Fibroblast of skin of right quadriceps (primary cell): ENCODE measurements at places on chromosomes 2 and 18.

GRCh38 chr2:47602996-47603395 lies 179.9 kb upstream of the MSH6 start:
- no peak for DNase-seq

DNA sequence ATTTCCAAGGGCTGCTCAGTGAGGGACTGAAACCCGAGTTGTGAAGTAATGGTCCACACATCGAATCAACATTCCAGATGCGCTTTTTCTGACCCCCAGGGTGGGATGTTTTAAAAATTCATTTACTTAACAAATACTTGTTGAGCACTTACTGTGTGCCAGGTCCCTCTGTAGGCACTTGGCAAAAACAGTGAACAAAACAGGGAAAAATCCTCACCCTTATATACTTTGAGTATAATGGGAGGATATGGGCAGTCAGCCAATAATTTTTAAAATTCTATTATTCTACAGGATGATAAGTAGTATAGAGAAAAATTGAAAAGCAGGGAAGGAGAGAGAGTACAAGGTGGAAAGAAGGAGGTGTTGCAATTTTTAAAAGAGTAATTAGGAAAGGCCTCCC lies 31.3 kb upstream of the AFTPH start:
- no peak for DNase-seq

- no peak for DNase-seq
Measured at GRCh38 chr2:232328032-232328422, 50.5 kb upstream of the ALPP start.

DNA sequence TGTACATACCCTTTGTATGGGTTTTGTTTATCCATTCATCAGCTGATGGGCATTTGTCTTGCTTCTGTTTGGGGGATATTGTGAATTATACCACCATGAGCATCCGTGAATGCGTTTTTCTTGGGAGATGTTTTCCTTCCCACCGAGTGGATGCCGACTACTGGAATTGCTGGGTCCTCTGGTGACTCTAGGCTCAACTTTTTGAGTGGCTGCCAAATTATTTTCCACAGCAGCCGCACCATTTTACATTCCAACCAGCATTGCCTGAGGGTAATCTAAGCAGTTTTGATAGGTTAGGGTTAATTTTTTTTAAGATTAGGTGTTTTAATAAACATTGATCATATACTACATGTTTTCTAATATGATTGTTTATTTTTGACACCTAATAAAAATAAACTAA lies 220.1 kb downstream of the SNTG2 start:
- DNase-seq, result no peak

DNA sequence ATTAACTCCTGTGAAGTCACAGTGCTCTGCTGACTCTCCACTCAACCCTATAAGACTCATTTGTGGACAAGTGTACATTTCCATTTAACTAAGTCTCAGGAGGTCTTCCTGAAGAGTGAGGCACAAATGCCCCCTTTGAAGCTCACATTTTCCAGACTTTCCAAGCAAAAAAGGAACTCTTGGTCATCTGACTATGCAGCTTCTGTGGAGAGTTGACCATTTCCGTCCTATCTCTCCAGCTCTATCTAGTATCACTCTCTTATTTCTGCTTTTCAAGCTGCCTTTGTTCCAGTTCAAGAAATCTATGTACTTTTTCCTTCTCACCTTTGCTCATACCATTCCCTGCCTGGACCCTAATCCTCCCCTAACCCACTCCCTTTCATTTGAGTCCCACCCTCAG lies 77.0 kb downstream of the ANTXR1 start:
- no peak for DNase-seq

DNA sequence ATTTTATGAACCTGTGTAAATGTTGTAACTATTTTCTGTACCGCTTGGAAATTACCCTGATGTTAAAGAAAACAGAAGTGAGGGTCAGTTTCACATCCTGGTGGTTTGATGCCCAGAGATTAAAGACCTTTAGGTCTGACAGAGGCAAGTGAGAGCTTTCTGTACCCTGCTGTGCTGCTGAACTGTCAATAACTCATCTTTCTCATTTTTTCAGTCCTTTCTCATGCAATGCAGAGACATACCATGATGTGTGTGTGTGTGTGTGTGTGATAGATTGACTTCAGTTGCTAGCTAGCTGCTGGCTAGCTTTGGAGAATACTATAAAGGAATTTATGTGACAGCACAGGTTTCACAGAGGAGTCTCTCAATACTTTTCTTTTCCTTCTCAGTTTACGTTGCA lies 2025.6 kb upstream of the LRRTM1 start:
- DNase-seq, result no peak

DNA sequence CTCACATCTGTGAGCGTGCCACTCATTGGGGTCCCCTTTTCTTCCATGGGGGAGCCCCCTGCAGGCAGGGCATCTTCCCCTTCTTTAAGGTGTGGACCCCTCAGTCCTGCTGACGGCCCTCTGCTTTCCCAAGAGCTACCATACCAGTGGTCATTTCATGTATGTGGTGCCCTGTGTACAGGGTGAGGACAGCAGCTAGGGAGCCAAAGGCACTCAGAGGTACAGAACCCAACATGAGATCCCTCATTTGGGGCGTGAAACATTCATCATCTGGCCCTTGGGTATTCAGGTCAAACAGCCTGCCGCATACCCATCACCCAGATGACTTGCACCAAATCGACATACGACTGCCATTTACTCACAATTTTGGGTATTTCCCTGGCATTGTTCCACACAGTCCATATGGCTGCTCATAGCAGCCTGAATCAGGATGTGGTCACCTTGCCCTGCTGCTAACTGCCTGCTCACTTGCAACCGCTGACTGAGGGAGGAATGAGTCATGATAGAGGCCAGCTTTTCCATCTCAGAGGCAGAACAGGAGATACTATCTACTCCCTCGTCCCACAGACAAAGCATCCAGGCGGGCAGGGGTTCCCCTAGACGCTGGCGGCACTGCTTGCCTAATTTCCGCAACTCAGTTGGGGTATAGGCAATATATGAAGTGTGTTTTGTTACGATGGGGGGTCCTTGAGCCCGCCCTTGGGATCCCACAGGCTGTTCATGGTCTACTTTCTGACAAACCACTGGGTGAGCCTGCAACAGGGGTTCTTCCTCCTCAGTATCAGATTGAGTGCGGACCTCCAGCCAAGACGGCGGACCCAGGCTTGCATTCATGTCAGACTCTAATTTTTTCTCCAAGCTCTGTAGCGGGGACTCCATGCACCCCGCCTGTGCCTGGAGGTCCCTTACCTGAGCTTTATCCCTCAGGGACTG lies 228.6 kb downstream of the SATB2 start:
- DNase-seq, result peak; percentile 95

GRCh38 chr2:241821460-241822263 lies 12.7 kb downstream of the NEU4 start:
- no peak for DNase-seq

- peak; percentile 6 for DNase-seq
Measured at GRCh38 chr2:212968284-212969081, 182.9 kb downstream of the IKZF2 start.

GRCh38 chr2:236259371-236259770 lies 4.8 kb downstream of the ASB18 start:
- no peak for DNase-seq

DNA sequence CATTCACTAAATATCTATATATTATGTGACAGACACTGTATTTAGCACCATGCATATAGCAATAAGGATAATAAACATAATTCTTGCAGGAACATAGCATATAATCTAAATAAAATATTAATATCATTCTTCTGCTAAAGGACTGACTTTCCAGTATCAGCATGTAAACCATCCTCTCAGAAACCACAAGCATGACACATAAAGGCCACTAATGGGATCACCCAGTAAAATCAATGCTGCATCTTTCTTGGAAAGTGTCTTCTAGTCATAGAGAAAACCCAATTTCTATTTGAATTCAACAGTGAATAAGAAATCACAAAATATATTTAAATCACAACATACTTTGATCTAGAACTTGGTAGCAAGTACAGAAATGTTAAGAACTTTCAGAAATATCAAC lies 5.8 kb upstream of the LRP1B start:
- DNase-seq, result no peak

DNA sequence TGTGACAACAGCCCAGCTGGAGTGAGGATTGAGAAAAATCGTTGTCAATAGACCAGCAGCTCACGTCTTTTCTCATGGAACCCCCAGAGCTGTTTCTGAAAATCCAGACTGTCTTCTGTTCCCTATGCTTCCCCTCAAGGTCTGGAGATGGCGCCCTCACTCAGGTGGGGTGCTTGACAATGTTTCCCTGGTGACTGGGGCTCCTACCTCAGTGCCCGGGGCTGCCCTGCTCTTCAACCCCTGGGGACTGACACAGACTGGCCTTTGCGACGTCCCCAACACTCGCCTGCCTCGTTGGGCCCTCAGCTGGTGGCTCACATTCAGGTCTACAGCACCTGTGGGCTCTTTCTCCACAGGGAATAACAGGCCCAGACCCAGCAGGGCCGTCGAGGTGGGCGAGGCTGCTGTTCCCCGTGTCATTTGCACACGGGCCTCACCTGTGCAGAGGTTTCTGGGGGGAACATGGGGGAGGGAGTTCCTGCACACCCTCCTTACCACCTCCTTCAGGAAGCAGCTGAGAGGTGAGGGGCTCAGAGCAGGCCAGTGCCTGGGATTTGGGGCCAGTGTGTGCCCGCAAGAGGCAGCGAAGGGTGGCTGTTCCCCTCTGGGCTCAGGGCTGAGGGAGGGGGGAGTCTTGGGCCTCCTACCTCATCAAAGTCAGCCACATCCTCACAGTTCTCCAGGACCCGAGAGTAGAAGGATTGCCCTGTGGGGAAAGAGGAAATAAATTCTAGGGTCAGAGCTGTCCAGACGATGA lies 59.3 kb upstream of the OTOF start:
- no peak for DNase-seq

GRCh38 chr2:26982102-26982742 lies 11.8 kb downstream of the MAPRE3 start:
- no peak for DNase-seq

DNA sequence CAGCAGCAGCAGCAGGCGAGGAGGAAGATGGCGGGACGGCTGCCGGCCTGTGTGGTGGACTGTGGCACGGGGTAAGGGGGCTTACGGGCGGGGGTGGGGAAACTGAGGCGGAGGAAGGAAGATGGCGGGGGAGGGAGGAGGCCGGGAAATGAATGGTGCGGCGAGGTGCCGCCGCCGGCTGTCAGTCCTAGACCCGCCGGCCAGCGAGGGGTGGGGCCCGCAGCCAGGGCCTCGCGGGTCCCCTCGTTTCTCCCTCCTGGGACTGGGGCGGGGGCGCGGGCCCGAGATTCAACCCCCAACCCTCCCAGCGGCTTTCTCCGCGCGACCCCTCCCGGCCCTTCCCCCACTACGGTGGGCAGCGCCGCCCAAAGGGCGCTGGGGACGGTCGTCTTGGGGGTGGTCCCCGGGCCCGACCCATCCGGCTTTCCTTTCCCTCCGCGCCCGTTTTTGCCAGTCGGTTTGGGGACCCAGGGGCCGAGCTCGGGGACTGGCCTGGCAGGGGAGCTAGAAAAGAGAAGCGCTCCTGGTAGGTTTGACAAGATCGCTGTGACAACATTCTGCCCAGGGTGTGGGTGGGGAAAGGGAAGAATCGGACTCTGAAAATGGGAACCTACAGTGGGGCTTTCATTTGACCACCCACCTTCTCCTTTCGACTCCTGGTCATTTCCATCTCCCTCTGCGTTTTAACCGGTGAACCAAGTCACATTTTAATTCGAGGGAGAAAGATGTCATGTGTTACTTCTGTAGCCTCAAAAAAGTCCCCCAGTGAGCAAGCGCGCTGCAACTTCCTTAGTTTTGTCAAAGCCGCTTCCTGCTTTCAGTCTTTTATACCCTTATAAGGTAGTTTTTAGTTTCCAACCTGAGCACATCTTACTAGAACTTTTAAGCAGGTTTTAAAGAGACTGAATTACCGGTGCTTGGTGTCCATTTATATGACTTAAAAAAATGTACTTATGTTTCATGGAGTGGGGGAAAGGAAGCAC lies 655 bp downstream of the ACTR3 start:
- peak; percentile 83 for DNase-seq

DNA sequence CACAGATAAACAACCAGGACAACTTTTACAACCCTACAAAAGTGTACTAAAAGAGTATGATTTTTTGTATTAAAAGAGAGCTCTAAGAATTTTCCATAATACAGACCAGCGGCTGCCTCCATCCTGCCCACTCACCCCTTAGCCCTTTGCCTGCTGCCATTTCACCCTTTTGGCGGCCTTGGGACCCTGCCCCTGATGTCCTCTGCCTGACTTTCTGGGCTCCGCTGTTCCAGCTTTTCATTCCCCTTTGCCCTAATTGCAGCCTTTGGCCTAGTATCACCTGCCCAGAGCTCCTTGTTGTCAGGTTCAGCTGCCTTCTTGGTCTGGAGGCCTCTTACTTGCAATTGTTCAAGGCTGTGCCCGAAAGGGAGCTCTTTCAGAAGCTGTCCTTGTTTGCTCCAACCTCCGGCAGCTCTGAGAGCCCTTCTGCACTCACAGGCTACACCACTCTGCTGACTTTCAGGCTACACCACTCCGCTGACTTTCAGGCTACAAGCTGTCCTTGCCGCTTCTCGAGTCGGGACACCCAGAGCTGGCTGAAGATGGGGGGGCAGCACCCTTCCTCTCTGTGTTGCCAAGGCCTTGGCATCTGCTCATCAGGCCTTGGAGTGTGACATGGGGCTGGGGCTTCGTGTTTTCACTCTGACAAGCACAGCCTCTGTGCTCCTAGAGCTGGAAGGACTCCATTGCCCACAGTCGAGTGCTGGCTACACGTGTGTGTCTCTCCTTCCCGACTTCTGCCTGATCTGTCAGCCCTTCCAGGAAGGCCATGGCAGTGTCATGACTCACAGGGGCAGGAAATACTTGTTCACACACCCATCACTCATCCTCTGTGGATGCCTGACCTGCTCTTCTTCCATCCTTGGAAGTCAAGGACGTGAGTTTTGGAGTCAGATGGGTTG lies 43.1 kb upstream of the HDAC4 start:
- peak; percentile 58 for DNase-seq

DNA sequence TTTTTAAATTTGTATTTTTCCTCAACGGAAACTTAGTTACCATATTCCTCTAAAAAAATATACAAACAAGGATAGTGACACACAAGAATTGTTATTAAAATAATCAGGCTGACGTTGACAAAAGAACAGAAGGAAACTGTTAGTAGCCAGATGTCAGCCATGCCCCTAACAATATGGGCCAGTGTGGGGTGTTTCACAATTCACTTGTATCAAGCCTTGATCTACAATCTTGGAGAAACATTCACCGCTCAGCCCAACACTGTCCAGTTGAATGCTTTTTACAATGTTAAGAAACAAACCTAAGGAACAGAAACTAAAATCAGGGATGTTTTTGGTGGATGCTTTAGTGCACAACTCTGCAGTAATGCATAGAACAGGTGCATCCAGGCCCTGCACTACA lies 44.6 kb downstream of the TMEFF2 start:
- DNase-seq, result no peak

DNA sequence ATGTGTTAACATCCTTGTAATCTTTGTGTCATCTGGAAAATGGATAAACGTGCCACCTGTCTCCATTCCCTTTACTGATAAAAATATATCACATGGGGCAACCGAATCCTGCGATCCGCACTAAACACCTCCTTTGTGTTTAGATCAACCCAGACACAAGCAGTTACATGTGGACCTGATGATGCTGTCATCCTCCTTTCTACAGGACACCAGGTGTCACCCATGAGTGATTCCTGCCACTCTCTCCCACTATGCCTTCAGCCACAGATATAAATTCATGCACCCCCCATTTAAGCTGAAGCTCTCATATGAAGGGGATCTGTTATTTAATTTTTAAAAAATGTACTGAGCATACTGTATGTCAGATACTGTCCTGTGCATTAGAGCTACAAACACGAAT lies 81.3 kb downstream of the VIT start:
- DNase-seq, result no peak
